ENCODE measurements at places on chromosomes 3 and 15.

- DNase-seq: no peak
Measured at GRCh38 chr15:63818191-63818590, 15.6 kb downstream of the HERC1 start.

- DNase-seq: no peak
Measured at GRCh38 chr15:99999282-100000070, 266.2 kb upstream of the LYSMD4 start.

- DNase-seq: no peak
Measured at GRCh38 chr3:121976727-121977126, 45.3 kb downstream of the ILDR1 start.

- peak; percentile 49 for DNase-seq
Measured at GRCh38 chr15:74826364-74826819, at the start of gene CPLX3. Gene CPLX3, plus strand, starts transcription at chr15:74826627. Its CDS starts 77 bp downstream, at chr15:74826704.

DNA sequence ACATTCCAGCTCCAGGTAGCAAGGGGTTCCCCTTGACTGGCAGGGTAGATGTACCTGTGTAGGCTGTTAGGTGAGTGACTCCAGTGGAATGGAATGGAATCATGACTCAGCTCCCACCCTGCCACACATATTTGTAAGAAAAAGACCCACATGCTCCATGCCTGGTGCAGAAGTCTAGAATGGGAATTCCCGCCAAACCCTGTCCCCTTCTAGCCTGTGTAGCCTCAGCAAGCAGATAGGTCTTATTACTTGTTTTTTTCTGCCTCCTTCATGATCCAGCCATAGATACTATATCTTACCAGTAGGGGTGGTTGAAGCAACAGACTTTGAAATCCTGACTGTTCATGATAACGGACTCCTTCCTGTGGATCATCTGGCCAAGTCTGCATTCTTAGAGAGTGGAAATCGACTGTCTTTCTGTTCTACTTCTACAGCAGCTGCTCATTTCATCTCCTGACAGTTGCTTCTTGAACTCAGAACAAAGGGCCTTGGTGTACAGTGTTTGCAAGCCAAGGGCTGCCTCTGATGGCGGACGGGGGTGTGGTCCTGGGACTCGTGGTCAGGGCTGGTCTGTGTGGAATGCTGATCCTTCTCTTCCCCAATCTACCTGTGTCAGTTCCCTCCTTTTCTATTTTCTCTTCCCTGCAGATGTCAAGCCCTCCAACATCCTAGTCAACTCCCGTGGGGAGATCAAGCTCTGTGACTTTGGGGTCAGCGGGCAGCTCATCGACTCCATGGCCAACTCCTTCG lies 16.3 kb downstream of the SNAPC5 start:
- no peak for DNase-seq

DNA sequence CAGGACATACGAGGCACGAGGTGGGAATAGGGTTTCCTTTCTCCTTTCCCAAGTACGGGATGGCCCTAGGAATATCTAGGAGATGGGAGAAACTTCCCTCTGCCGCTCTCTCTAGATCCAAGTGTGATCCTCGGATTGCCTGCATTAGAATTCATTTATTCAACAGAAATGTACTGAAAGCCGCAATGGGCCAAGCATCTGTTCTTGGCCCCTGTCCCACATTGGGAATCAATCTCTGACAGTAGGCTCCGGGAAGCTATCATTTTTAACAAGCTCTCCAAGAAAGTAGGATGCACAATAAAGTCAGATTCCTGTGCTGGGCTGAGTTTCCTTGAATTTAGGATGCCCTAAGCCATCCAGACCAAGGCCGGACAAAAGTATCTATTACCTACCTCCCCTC lies 37.2 kb upstream of the CA12 start:
- no peak for DNase-seq

GRCh38 chr3:149417174-149417573 lies 39.7 kb upstream of the TM4SF1 start:
- DNase-seq: no peak

DNA sequence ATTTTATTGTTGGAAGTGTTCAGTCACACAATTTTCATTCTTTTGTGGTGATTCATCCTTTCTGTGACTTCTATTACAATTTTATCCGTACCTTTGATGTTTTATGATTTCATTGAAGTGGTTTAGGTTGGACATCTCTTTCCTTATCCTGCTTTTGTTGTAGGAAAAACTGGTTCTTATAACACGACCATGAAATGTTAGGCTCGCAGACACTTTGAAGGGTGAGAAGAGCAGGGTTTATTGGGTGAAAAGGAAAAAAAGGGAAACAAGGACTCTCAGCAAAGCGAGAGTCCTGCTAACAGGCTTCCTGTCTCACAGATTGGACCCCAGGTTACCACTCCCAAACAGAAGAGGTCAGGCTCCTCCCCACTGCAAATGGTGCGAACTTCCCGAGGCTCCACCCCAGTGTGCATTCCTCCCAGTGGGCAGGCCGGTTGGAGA lies 257.4 kb downstream of the STXBP5L start:
- DNase-seq: no peak

DNA sequence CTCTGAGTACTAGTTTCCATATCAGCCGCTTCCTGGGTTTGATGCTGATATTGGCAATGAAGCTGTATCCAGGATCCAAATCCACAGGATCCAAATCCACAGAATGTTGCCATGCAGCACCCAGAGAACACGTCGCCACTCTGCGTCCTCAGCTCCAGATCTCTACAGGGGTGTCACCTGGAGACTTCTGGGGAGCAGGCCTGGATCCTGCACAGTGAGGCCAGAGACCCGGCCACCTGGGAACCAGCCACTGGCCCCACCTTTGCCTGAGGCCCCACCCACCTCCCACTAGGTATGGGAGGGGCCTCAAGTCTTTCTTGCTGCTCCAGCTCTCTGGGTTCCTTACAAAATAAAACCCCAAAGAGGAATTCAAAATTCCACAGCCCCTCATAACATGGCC lies 123.9 kb downstream of the LRRK1 start:
- DNase-seq: no peak

DNA sequence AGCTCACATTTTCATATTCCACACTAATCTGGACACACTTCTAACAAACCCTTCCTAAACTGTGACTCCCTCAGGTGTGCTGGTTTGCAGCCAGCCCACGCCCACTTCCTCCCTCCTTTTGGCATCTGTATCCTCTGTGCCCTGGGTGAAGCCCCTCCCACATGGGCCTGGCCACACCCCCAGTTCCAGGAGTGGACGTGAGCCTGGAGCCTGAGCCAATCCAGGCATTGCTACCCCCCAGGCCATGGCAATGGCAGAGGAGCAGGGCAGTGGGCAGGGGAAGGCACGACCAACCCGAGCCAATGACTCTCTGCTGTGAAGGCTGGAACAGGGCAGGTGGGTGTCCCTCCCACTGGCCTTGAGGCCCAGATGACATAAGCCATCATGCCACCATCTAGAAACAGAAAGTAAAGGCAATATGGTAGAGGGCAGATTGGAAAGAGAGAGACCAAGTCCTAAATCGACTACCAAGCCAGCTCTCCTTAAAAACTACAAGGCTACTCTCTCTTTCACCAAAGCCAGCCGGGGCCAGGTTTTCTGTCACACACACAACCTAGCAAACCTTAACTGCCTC lies 18.6 kb downstream of the FAM174B start:
- DNase-seq: no peak

Data from activated CD4-positive, alpha-beta T cell treated with anti-CD3 and anti-CD28 coated beads, Interleukin-2, amount 50 U/mL, for 1 hour (primary cell).